ENCODE measurements at places on chromosomes 2 and 18.
A peak's percentile ranks its signal among the peaks of the same experiment; 100 is the strongest.

DNA sequence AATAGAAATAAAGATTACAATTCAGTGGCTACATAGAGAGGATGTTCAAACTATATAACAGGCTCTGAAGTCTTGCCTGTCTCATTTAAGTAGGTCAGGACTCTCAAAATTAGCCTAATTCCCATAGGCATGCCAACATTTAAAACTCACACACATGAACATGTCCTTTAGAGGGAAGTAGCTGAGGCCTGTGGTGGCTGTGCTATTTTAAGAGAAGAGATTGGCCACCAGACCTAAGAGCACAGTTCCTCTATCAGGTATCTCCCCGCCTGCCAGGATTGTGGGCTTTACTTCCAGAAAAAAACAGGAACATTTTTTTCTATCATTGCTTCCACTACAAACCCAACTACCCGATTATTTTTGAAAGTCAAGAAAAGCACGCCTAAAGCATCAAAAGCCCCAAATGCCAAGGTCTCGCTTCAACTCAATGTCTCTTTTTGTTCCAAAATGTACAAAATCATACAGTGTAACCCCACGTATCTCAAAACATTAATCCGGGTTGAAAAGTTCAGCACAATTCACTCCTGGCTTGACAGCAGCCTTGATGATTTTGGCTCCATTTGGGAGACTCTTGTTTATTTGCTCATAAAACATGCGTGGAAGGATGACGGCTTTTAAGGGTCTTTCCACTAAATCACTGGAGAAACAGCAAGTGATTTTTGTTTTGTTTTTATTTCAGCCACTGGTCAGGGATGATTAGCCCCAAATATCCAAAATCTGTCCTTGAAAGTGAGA is 15.3 kb downstream of the FHL2 start:
- DNase-seq: no peak

- DNase-seq: no peak
Measured at GRCh38 chr2:55861733-55862132, 61.8 kb downstream of the EFEMP1 start.

GRCh38 chr2:83081826-83082690 is 1377.0 kb downstream of the SUCLG1 start:
- DNase-seq: no peak

- DNase-seq: no peak
Measured at GRCh38 chr2:144471305-144472045, 48.4 kb downstream of the ZEB2 start.

DNA sequence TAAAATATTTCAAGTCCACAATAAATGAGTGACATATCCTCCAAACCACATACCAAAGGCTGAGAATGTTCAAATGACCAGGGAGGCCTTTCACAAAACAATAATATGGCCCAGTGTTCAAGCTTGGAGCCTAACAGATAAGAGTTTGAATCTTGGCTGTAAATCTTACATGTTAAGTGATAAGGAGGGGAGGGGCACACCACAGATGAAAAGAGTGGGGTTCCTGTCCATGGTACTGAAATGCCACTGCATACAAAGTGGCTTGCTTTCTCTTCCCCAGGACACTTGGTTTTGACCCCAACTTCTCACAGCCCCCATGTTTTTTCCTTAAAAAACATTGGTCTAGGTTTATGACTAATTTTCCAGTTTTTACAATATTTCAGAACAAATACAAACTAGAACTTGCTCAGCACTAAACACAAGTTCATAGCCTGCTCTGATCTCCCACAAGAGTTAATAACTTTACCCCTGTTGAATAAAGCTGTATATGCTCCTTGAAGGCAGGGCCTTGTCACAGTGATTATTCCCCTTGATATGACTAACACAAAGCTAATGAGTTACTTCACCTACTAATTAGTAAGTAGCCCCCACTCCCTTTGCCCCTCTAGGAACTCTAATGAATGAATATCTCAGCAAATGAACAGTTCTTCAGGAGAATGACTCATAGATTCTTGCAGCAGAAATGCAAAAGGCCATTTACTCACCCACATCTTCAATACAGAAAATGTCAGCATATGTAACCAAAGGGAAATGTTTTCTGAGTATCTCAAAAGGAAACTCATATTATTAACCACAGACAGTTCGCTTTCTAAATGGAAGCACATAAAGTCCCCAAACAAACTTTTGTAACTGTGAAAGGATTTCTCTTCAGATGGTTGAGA is 142.2 kb downstream of the SATB2 start:
- DNase-seq: no peak

DNA sequence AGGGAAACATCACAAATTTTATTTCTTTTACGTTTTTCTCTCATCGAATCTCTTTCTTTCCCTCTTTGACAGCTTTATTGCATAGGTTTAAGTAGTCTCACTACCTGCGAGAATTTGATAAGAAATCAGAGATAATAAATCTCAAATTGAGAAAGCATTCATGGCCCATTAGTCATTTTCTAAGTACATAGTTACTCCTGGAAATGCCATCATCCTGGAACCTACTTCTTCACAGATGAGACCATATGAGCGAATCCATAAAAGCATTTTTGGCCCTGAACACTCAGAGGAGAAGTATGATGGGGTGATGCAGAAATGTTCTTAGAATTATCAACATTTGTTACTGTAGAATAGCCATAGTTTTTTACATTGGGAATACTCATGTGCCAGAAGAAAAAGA is 138.0 kb upstream of the ARHGAP28 start:
- DNase-seq: no peak

GRCh38 chr2:180227461-180227860 is 220.4 kb upstream of the CWC22 start:
- DNase-seq: no peak

DNA sequence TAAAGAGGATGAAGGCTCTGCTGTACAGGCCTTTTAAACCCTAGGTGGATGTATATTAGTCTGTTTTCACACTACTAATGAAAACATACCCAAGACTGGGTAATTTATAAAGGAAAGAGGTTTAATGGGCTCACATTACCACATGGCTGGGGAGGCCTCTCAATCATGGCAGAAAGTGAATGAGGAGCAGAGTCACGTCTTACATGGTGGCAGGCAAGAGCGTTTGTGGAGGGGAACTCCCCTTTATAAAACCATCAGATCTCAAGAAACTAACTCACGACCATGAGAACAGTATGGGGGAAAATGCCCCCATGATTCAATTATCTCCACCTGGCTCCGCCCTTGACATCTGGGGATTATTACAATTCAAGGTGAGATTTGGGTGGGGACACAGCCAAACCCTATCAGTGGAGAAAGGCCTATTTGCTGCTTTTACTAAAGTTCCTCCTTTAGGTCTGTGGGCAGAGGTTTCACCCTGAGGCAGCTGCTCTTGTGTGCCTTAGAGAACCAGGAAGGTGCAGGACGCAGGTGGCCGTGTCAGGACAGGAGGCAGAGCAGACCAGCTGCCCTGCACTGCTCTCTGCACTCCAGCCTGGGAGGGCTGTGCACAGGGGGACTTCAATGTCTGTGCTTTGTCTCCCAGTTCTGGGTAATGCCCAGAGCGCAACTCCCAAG is 178.8 kb upstream of the HDAC4 start:
- no peak for DNase-seq

GRCh38 chr2:189874586-189875320 is 90.5 kb downstream of the PMS1 start:
- no peak for DNase-seq

- no peak for DNase-seq
Measured at GRCh38 chr18:55582325-55582724, 5.7 kb downstream of the TCF4 start.

GRCh38 chr2:33246432-33246831 is 230.0 kb upstream of the RASGRP3 start:
- DNase-seq: no peak

GRCh38 chr18:12056034-12056883 is 37.4 kb upstream of the ANKRD62 start:
- no peak for DNase-seq

DNA sequence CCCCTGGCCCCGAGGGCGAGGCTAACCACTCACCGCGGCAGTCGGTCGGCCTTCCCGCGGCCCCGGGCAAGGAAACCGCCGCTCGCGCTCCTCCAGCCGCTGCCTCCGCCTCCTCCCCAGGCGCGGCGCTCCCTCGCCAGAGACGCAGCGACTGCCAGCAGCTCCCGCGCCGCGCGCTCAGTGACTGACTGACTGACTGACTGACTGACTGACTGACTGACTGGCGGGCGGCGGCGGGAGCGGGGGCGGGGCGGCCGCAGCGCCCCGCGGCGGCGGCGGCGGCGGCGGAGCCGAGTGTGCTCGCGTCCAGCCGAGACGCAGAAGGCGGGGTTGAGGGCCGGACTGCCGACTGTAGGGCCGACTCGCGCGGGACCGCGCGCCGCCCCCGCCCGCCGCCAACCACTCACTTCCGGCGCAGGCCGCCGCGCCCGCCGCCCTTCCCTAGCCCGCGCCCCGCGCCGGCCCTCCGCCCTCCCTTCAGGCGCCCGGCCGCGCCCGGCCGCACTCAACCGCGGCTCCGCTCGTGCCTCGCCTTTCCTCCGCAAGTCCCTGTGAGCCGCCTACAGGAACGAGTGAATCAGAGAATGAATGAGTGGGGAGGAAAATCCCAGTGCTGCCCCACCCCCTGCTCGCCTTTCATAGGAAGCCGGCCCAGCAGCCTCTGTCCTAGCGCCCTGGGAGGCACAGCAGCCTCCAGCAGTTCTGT is at the start of gene RAPH1:
Gene RAPH1, minus strand, starts transcription at position 224 of the 706 bp plus-strand sequence. CDS start 39,948 bp downstream, outside the sequence.
- peak; percentile 69 for DNase-seq

DNA sequence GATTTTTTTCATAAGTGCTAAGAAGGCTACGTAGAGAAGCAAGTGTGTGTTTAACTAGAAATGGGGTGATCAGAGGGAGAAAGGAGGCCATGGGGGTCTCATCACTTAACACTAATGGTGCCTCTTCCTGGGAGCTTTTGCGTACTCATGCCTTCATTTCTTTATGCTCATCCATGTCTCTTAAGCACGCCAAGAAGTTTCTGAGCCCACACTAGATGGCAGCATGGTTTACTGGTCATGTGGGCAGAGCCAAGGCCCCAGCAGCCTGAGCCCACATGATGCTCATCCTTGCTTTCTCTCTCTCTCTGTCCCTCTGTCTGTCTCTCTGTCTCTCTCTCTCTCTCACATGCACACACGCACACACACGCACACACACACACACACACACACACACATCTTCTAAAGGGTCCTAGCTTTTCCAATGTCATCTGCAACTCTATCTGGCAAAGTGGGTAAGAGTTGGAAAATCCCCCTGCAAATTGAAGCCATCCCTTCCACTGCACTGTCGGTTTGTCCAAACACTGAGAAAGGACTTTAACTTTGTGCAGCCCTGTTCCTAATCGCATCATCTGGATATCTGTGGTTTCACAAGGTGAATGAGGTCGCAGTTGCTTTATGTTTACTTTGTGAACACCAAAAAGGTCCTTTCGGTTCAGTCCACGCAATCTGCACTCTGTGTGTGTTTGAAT is 137.1 kb upstream of the CCDC68 start:
- no peak for DNase-seq

- peak; percentile 41 for DNase-seq
Measured at GRCh38 chr2:203484266-203485112, 50.6 kb downstream of the RAPH1 start.

GRCh38 chr2:54518430-54518829 is 62.3 kb downstream of the SPTBN1 start:
- no peak for DNase-seq

DNA sequence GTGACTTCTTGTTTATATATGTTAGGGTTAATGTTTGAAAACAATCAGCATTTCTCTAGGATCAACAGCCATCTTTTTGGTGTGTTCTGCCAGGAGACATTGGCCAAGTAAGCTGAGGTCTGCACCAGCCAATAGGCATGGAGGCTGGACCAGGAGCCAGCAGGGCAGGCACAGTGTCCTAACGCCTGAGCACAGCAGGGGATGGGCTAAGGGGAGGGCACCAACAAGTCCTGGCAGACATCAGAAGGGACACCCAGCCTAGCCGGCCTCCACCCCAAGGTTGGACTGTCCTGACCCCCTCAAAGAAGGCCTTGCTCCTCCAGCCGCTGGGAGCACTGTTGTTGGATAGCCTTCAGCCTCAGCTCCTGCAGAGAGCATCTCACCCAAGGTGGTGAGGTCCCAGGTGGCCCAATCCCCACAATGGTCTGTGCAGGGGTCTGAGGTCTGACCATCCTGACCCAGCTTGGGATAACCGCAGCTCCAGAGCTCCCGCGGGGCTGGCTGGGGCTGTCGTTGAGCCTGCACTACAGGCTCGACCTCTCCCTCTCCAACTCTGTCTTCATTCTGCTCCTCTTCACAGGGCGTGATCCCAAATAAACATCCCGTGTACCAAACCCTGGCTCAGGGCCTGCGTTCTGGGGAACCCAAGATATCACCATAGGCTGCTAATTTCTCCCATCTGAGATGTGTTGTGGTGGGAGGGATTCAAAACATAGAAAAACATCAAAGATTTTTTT is 8.1 kb downstream of the TEX44 start:
- DNase-seq: no peak

DNA sequence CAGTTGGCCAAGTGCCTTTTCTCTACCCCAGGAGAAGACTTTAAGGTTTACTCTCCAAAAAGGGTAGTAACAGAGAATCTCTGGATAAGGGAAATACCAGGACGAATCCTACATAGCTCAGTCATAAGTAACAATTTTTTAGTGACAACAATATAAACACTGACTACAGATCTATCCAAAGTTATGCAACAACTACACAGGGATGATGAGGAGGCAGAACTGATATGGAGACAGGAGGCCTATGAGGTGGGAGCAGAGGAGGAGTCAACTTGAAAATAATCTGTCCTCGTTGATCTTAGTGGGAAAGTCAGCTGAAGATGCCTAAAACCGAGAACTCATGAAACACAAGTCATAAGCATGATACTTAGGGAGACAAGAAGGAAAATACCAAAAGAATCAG is 40.2 kb downstream of the SLC35F5 start:
- no peak for DNase-seq

DNA sequence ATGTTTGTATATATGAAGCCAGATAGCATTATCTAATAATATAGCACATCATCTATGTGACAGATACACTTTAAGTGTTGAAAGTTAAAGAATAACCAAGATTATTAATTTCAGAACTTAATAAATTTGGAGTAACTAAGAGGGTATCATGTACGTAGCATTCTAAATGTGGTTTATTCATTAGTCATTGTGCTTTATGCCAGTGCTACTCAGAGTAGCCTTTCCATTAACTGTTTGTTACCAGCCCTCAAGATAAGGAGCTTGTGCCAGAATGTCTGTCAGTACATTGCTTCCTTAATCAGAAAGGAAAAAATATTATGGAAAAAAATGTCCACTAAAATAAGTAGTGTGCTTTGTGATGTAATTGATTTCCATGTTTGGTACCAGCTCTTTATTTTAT is 94.9 kb upstream of the TWSG1 start:
- DNase-seq: no peak

GRCh38 chr2:38095996-38096861 is 20.3 kb upstream of the CYP1B1 start:
- DNase-seq: no peak

DNA sequence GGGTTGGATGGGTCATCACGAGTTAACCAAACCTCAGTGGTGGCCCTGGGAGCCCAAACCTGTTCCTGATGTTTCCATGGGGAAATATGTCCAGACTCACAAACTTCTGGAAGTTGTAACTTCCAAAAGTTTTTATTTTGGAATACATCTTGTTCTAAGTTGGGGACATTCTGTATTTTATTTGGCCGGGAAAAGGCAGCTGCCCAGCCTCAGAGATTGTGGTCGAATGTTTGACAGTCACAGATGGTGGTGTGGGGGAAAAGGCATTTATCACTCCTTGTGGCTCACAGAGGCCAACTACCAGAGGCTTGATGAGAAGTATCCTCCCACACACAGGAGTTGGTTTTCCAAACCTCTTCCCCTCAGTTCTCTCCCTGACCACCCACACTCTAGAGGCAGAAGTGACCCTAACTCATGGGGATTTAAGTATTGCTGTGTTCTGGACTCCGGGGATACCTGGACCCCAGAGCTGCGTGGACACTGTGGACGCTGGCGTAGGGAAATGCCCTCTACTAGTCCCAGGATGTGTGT is 124.7 kb upstream of the PPP1CB start:
- no peak for DNase-seq

Measured in stimulated activated CD4-positive, alpha-beta T cell treated with anti-CD3 and anti-CD28 coated beads, Interleukin-4, amount 100 ng/mL, for 4 hours (primary cell).